ENCODE measurements at places on chromosomes 3 and 15.

DNA sequence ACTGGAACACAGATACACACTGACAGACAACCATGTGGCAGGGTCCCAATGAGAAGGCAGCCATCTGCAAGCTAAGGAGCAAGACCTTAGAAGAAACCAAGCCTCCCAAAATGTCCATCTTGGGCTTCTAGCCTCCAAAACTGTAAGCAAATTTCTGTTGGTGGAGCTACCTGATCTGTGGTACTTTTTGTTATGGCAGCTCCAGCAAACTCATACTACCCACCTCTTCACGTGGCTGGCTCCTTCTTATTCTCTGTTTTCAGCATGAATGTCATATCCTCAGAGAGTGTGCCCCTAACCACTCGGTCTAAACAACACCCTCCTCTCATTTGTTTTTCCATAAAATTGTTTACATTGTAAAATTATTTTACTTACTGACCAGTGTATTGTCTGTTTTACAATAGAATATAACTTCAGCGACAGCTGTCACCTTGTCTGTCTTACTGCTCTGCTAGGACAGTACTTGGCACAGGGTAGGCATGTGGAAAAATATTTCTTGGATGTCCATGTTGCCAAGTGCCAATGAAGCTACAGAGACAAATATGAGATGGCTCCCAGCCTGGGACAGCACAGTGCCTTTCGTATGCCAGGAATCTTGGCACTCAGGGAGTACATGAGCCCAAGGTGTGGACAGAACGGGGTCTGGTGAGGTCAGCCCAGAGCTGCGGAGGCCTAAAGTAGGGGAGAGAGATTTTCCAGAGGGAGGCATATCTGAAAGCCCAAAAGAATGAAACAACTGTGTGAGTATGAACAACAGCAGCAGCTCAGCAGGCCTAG, 17.4 kb upstream of the SLC25A36 start:
- no peak for DNase-seq

DNA sequence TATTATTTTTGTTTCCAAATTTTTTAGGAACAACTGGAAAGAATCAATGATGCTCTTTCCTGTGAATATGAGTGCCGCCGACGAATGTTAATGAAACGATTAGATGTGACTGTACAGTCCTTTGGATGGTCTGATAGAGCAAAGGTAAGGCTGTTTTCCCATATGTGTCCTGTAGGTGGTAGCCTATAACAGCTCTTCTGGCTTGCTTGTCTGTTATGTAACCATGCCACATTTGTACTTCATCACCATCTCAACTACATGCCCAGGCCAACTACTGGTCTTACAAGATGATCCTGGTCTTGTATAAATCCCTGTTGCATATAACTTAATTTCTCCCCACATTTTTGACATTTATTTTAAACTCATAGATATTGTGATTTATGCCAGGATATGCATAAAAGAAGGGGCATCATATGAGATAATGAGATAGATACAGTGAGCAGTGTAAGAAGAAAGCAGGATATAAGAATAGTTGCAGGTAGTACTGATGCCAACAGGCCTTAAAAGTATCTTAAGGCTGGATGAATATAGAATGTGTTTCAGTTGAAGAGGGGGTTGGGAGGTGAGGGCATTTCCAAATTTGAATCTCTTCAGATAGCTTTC, 20.3 kb downstream of the FAM98B start:
- peak; percentile 67 for DNase-seq

GRCh38 chr3:55190331-55190730, 262.5 kb upstream of the LRTM1 start:
- DNase-seq, result peak; percentile 67

- DNase-seq, result no peak
Measured at GRCh38 chr15:99956022-99956775, 223.0 kb upstream of the LYSMD4 start.

GRCh38 chr15:78740904-78741274, 70.4 kb downstream of the ADAMTS7 start:
- no peak for DNase-seq

DNA sequence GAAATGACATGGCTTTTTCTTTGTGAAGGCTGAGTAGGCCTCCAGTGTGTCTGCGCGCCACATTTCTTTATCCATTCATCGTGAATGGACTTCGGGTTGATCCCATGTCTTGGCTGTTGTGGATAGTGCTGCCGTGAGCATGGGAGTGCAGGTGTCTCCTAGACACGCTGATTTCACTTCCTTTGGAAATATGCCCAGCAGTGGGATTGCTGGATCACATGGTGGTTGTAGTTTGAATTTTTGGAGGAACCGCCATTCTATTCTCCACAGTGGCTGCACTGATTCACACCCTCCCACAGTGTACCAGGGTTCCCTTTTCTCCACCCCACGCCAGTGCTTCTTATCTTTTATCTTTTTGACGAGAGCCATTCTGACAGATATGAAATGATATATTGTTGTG, 171.7 kb downstream of the NSMCE3 start:
- no peak for DNase-seq

DNA sequence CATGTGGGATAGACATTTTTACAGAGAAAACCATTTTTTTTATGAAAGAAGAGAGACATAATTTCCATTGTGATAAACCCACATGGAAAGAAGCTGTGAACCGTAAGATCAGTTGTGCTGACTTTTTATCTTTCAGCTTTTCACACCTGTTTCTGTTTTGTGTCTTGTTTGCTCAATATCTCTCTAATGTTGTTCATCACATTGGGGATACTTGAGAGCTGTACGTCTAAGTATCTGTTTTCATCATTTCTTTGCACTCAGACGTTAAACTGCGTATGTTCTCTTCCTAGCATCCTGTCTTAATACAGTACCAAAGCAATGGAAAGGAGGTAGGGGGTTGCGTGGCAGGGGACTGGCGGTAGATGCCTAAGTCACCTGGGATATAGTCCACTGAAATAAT, 449.0 kb downstream of the NAALADL2 start:
- DNase-seq, result no peak

GRCh38 chr3:56855856-56856512, 54.2 kb upstream of the ARHGEF3 start:
- no peak for DNase-seq

- DNase-seq, result no peak
Measured at GRCh38 chr15:38459480-38459879, 5.6 kb downstream of the FAM98B start.

DNA sequence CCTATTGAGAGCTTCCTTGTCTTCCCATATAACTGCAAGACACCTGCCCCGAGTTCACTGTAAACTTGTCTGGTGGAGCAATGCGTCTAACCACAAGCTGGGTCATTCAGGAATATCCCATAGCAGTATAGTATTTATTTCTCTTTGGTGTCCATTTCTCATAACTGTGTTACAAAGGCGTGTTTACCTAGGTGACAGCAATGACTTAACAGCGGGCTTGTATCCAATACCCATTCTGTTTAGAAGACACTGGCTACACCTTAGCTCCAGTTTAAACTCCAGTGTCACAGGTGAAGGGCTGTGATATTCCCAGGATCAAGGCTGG, 24.3 kb downstream of the ATP10A start:
- no peak for DNase-seq

DNA sequence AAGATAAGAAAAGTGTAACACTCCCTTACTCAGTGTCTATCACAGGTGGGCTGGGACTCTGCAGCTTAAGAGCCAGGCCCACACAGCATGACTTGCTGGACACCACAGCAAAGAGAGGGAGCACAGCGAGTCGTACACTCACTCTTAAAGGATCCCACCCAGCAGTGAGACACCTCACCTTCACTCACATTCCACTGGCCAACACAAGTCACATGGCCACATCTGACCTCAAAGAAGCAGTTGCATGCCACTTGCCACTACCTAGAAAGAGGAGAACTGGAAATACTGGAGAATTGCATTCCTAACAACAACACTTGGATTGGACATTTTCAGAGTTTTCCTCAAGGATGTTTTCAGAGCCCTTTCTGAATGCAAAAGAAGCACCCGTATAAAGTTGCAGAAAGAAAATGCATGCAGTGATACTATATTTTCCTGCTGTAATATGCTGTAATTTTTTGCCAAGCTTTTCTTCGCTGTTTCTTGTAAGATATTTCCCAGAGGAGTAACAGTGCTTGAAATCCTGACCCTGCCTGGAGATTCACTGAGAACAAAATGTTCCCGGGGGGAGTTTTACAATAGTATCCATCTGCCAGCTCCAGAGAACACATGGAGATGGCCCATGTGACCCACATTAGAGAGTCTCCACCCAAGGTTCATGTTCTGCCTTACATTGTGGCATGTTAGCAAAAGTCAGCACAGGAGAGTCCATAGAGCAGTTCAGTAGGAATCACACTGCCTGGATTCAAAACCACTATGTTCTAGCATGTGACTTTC, 42.2 kb downstream of the TRIM42 start:
- DNase-seq, result no peak

DNA sequence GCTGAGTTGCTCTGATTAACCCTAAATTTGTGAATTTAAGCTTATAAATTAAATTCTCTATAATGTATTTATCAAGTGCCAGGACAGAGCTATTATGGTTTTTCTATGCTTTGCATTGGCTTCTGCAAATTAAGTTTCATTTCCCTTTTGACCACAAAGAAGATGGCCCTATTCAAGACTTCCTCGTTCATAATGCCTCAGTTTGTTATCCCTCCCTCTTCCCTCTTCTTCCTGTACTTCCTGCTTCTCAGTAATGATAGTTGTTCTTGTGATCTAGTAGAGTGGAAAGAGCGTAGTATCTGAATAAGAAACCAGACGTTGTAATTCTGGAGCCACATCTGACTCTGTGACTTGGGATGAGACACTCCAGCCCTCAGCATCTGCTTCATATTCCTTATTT, 118.7 kb downstream of the CACNA1D start:
- DNase-seq, result no peak

GRCh38 chr3:128369121-128369703, 97.5 kb downstream of the DNAJB8 start:
- DNase-seq, result no peak

- no peak for DNase-seq
Measured at GRCh38 chr3:76063019-76063418, 277.7 kb upstream of the ZNF717 start.

DNA sequence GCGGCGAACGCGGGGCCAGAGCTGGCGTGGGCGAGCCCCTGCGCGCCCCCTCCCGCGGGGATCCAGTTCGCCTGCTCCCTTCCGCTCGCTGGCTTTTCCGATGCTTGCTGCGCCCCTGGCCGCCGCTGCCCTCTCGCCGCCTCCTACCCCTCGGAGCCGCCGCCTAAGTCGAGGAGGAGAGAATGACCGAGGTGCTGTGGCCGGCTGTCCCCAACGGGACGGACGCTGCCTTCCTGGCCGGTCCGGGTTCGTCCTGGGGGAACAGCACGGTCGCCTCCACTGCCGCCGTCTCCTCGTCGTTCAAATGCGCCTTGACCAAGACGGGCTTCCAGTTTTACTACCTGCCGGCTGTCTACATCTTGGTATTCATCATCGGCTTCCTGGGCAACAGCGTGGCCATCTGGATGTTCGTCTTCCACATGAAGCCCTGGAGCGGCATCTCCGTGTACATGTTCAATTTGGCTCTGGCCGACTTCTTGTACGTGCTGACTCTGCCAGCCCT, 721 bp downstream of the P2RY1 start:
- no peak for DNase-seq

- no peak for DNase-seq
Measured at GRCh38 chr3:130915567-130916292, 21.8 kb downstream of the ATP2C1 start.

- DNase-seq, result no peak
Measured at GRCh38 chr3:47379411-47379899, 1.4 kb upstream of the PTPN23 start.

DNA sequence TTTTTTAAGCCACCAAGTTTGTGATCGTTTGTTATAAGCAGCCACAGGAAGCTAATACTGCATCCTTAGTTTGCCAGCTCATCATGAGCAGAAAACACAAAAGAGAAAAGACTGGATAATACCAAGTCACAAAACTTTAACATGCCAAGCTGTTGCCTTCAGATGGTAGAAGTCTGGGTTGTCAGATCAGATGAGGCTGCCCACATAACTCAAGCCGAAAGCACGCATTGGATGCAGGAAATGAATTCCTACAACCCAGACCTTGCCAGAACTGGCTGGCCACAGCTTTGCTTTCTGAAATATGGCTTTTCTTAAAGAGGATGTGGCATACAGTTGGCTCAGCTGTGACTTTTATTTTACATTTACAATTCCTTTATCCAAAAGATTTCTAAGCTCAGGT, 118.3 kb upstream of the NEO1 start:
- no peak for DNase-seq

DNA sequence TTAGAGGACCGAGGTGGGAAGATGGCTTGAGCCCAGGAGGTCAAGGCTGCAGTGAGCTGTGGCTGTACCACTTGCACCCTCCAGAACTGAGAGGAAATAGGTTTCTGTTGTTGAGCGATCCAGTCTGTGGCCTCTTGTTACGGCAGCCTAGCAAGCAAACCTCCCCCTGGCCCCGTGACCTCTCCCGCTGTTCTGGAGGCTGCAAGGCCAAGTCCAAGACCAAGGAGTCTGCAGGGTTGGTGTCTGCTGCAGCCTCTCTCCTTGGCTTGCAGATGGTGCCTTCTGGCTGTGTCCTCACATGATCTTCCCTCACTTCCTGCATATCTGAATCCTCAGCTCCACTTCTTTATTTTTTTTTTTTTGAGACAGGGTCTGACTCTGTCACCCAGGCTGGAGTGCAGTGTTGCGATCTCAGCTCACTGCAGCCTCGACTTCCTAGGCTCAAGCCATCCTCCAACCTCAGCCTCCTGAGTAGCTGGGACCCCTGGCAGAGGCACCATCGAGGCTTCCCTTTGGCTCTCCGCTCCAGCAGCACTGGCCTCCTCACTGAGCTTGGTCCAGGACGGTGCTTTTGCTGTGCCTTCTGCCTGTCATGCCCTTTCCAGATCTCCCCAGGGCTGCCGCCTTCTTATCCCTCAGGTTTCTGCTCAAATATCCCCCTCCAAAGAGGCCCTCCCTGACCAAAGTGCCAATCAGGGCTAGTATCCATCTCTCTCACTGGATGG, 18.0 kb upstream of the PLXND1 start:
- DNase-seq, result no peak

GRCh38 chr3:141403576-141403975, 35.3 kb downstream of the ZBTB38 start:
- DNase-seq, result no peak

DNA sequence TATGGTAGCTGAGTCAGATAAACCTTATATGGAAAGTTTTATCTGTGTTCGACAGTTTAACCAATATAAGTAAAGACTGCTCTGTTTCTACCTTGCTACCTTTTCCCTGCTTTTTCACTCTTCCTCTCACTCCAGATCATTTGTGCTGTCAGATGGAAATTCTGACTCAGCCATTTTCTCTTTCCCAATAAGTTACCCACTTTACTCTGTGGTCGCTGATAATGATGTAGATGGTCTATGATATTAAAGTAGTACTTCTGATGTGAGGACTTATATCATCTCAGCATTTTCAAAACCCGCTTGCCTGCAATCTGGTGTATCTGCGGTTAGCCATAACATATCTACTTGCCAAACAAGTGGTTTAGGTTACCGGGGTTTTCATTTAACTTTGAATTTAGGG, 15.0 kb upstream of the UTS2B start:
- DNase-seq, result no peak
